ENCODE measurements at places on chromosomes 13 and 19.

DNA sequence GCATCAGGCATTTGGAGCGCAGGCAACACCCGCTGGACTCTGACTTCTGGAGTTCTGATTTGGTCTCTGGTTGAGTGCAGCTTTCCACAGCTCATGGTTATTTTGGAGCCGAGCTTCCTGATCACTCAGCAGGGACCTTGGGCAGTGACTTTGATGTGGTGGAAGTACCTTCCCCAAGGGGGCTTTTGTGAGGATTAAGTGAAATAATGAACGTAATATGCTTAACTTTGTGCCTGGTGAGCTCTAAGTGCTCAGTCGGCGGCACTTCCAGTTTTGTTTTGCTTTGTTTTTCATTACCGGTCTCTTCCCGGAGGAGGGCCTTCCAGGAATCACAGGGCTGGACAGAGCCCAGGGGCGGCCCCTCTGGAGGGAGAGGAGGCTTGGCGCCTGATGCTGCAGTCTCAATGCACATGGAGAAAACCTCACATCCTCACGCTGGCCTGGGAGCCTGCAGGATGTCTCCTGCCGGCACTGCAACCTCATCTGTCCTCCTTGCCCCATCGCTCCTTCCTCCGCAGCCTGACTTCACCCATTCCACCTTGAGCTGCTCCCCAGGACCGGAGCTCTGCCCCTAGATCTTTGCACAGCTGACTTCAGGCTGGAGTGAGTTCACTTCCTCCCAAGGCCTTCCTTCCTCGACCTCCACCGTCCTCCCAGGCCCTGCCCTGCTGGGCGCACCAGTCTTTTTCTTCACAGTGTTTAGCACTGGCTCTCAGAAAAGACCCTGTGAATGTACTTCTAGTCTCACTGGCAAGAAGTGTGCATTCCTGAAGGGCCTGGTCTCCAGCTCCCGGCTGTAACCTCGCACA lies 1.5 kb downstream of the PLEKHF1 start:
- DNase-seq: peak; percentile 66

- DNase-seq: no peak
Observed at GRCh38 chr13:110426735-110427134, 119.7 kb downstream of the COL4A2 start.

DNA sequence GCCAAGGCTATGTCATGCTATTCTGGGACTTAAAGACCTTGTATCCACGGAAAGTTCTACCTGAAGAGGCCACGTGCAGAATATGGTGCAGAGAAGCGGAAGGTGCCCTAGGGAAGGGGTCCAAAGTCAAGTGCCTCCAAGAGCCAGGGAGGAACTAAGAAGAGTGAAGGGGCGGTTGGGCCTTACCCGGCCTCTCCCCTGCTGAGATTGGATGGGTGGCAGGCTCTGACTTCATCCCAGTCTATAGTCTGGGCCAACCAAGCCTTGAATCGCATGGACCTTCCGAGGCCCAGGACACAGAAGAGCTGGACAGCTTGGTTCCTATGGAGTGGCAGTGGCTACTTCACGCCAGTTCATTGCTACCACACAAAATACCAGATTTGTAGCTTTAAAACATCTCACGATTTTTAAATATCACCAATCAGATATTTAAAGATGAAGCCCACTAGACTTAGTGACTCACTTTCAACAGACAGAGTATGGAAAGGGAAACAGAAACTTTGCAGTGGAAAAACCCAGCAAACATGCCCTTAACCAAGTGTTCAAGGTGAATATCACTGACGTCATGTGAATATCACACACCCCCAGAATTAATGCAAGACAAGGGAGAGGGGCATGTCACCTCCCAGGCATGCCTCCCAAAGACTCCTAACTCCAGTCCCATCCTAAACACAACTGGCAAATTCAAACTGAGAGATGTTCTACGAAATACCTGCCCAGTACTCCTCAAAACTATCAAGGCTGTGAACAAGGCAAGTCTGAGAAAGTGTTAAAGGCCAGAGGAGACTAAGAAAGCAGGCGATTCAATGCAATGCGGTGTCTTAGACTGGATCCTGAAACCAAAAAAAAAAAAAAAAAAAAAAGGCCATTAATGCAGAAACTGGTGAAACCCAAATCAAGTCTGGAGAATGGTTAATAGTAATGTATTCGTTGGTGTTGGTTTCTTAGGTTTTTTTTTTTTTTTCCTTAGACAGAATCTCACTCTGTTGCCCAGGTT lies 10.2 kb downstream of the C19orf12 start:
- no peak for DNase-seq

- DNase-seq: no peak
Observed at GRCh38 chr13:106105153-106105552, 430.3 kb downstream of the EFNB2 start.

GRCh38 chr13:112003396-112003795 lies 63.6 kb upstream of the SOX1 start:
- no peak for DNase-seq

GRCh38 chr13:51874651-51875050 lies 12.9 kb downstream of the CCDC70 start:
- DNase-seq: no peak

- no peak for DNase-seq
Observed at GRCh38 chr13:33152389-33152788, 133.2 kb downstream of the STARD13 start.

GRCh38 chr13:51681037-51681678 lies 96.9 kb downstream of the WDFY2 start:
- DNase-seq: no peak

DNA sequence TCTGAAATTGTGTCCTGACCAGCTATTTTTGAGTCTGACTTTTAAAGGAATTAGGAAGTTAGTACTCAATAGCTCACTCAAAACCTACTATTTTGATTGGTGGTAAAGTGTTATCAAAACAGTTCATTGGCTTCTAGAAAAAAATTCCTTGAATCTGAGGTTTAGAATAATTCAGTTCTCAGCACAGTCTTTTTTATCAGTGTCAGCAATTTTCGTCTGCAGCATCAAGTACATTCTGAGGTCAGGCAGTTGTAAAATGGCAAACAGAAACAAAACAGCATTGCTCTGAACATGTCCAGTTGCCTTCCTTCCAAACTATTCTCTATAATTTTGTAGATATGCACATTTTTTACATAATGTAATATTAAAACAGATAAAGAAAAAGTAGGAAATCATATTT lies 1644.1 kb downstream of the SLITRK5 start:
- DNase-seq: peak; percentile 41

DNA sequence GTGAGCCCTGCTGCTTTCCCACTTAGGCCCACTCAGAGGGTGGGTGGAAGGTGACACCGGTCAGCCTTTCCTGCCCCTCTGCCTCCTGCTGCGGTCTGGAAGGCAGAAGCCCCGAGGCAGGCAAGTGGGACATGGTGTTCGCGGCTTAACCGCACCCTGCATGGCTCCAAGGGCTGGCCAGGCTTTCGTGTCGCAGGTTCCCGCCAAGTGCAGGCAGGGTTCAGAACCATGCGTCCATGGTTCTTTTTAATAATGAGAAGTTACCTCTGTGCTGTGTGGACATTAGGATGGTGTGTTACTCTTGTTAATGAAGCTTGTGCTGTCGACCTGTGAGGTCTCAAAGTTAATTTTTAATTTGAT lies 986 bp downstream of the DGKH start:
- DNase-seq: no peak

- no peak for DNase-seq
Observed at GRCh38 chr13:74910415-74910814, 571.6 kb downstream of the TBC1D4 start.

GRCh38 chr13:112213467-112214255 lies 146.7 kb downstream of the SOX1 start:
- no peak for DNase-seq

- DNase-seq: peak; percentile 35
Observed at GRCh38 chr13:64446372-64446771, 2783.8 kb downstream of the PCDH9 start.
